Neural crest cell (in vitro differentiated cells): ENCODE measurements at places on chromosomes 2 and 18.

DNA sequence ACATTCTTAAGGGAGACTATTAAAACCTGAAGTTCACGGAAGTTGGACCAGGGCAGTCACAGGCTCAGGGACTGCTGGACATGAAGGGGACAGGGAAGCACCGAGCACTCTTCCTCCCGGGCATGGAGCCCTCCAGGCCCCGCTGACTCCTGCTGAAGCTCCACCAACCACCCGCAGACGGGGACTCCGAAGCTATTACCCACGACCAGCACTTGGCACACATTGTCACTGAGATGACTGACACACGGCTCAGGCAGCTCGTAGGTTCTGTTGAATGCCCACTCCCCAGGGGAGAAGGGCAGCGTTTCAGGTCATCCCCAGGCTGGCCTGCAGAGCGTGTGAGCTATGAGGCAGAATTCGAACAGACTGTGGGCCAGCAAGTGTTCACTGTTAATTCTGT is 234.8 kb downstream of the NDUFA10 start:
- peaks cover 19% of the 10 kb centered on the region for H3K4me1 ChIP-seq
- no peaks in the 10 kb centered on the region for H3K27me3 ChIP-seq
- no peak overlapping the region for H3K27ac ChIP-seq
- no peak overlapping the region for H3K4me3 ChIP-seq
- no peak for DNase-seq

DNA sequence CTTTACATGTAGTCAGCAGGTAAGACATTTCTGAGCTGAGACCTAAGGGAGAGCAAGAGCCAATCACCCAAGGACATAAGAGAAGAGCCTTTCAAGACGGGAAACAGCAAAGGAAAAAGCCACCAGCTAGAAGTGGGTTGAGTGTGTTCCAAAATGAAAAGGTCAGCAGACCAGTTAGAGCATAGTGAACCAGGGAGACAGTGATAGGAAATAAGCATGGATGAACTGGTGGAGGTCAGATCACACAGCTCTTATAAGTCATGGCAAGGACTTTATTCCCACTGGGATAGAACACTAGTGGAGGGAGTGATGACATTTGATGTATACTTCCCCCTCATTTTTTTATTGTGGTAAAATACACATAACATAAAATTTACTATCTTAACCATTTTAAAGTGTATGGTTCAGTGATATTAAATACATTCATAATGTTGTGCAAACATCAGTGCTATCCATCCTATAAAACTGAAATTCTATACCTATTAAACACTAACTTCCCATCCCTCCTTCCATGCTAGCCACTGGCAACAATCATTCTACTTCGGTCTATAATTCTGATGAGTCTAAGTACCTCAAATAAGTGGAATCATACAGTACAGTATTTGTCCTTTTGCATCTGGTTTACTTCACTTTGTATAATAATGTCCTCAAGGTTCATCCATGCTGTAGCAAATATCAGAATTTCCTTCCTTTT is 155.8 kb upstream of the WDSUB1 start:
- no peaks in the 10 kb centered on the region for H3K27me3 ChIP-seq
- no peak overlapping the region for H3K27ac ChIP-seq
- no peak for DNase-seq
- H3K4me3 ChIP-seq = no peak overlapping the region
- peaks cover 45% of the 10 kb centered on the region for H3K36me3 ChIP-seq
- no peaks in the 10 kb centered on the region for H3K4me1 ChIP-seq

DNA sequence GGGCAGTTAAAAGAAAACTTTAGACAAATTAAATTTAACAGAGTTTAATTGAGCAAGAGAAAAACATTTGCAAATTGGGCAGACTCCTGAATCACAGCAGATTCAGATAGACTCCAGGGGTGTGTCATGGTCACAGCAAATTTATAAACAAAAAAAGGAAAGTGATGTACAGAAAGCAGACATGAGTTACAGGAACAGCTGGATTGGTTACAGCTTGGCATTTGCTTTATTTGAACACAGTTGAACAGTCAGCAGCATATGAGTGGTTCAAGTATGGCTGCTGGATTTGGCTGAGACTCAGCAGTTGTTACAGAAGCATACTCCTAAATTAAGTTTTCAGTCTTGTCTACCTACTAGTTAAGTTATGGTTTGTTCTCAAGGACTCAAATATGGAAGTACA is 82.3 kb upstream of the NYAP2 start:
- H3K27me3 ChIP-seq = no peaks in the 10 kb centered on the region
- H3K27ac ChIP-seq = no peak overlapping the region
- no peaks in the 10 kb centered on the region for H3K4me1 ChIP-seq
- DNase-seq = no peak
- H3K36me3 ChIP-seq = peaks cover 2% of the 10 kb centered on the region
- H3K4me3 ChIP-seq = no peak overlapping the region

DNA sequence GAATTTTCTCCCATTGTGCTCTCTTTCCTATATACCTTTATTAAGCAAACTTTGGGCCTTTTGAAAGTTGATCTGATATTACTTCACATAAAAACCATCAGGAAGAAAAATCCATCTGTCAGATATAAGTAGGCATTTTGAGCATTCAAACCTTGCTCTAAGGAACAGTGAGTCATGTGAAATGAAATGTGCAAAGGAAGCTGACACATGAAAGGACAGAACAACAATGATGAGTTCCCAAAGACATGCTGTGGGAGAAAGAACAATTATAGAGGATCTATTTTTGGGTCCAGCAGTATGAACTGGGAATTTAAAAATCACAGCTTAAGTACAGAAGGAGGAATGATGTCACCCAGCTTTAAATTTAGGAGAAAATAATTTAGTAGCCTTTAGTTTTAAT is 18.1 kb downstream of the CALCRL start:
- H3K27ac ChIP-seq = no peak overlapping the region
- no peaks in the 10 kb centered on the region for H3K36me3 ChIP-seq
- H3K27me3 ChIP-seq = no peaks in the 10 kb centered on the region
- peaks cover 8% of the 10 kb centered on the region for H3K4me1 ChIP-seq
- no peak for DNase-seq
- no peak overlapping the region for H3K4me3 ChIP-seq

GRCh38 chr2:37737507-37737906 is 66.1 kb upstream of the CDC42EP3 start:
- H3K4me1 ChIP-seq = peaks cover 14% of the 10 kb centered on the region
- H3K36me3 ChIP-seq = no peaks in the 10 kb centered on the region
- H3K4me3 ChIP-seq = no peak overlapping the region
- H3K27ac ChIP-seq = no peak overlapping the region

DNA sequence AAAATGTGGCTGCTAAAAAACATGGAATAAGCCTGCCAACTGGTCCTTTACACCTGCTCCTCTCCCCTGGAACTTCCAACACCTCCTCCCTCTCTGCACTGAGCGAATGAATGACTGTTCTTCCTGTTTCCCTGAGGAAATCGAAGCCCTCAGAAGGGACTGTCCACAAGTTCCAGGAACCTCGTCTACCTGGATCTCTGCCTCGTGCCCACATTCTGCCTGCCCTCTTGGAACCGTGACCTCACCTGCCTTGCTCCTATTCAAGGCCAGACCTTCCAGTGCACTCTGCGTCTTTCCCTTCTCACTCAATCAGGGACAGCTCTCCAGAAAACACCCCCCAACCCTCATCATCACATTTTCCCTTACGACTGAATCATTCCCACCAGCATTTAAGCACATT is 4.4 kb upstream of the CAB39 start:
- no peaks in the 10 kb centered on the region for H3K36me3 ChIP-seq
- H3K4me1 ChIP-seq = peaks cover 5% of the 10 kb centered on the region
- DNase-seq = no peak
- no peak overlapping the region for H3K27ac ChIP-seq
- H3K27me3 ChIP-seq = peaks cover 39% of the 10 kb centered on the region
- no peak overlapping the region for H3K4me3 ChIP-seq

DNA sequence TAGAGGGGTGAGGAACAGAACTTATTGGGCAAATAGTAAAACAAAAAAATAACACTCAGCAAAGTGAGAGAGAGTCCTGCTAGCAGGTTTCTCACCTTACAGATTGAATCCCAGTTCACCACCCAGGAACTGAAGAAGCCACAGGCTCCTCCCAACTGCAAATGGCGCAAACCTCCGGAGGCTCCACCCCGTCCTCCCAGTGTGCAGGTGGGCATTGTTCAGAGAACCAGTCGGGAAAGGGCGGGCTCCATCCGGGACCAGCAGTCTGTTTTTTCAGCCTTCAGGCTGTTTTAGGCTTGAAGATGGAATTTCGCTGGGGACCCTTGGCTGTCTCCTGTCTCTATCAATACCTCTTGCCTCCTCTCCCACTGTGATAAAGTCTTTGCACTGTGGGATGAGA is 317.5 kb downstream of the PARD3B start:
- H3K27ac ChIP-seq = no peak overlapping the region
- H3K4me1 ChIP-seq = no peaks in the 10 kb centered on the region
- H3K4me3 ChIP-seq = no peak overlapping the region
- no peak for DNase-seq
- H3K27me3 ChIP-seq = no peaks in the 10 kb centered on the region
- peaks cover 5% of the 10 kb centered on the region for H3K36me3 ChIP-seq

GRCh38 chr2:59866436-59866835 is 687.0 kb downstream of the BCL11A start:
- no peak for DNase-seq
- no peaks in the 10 kb centered on the region for H3K27me3 ChIP-seq
- H3K4me1 ChIP-seq = no peaks in the 10 kb centered on the region
- no peak overlapping the region for H3K4me3 ChIP-seq

GRCh38 chr2:153604133-153604532 is 125.6 kb upstream of the RPRM start:
- no peak for DNase-seq
- H3K4me1 ChIP-seq = no peaks in the 10 kb centered on the region
- H3K27ac ChIP-seq = no peak overlapping the region
- no peaks in the 10 kb centered on the region for H3K27me3 ChIP-seq
- no peaks in the 10 kb centered on the region for H3K36me3 ChIP-seq
- no peak overlapping the region for H3K4me3 ChIP-seq

DNA sequence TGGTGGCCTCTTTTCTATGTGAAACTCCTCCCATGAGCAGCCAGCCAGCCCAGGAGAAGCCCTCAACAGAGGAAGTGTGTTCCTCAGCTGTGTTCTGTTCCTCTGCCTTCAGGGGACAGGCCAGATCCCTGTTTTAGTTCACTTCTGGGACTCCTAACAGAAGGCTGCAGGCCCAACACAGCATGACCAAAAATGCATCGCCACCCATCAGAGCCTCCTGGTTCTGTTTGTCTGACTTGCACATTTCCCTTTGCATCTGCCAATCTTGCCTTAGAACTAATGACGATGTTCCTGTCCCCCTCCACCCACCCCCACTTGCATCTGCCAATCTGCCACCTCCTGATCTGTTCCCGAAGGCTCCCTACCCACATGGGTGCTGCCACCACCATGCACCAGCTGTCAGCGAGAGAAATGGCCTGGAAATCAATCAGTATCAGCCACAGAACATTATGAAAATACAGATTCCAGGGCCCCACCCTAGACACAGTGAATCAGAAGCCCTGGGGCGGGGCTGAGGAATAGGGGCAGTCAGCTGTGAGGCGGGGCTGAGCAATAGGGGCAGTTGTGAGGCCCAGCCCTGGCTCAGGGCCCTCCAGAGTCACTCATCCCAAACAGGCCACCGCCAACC is 51.0 kb downstream of the FAM168B start:
- no peak for DNase-seq
- H3K4me3 ChIP-seq = no peak overlapping the region
- H3K36me3 ChIP-seq = no peaks in the 10 kb centered on the region
- H3K27me3 ChIP-seq = no peaks in the 10 kb centered on the region
